Calu3 (cell line): ENCODE measurements at places on chromosomes 12 and 14. TPM values are rescaled to one million over a fixed set of nuclear protein-coding genes. Genes with fewer than 3 reads are reported as not detected.

GRCh38 chr12:32947206-32948067 is 50.9 kb upstream of the PKP2 start:
- no peak for DNase-seq

- no peak for DNase-seq
Observed at GRCh38 chr12:50803230-50803875, 39.4 kb upstream of the TMPRSS12 start.

- no peak for DNase-seq
Observed at GRCh38 chr12:24356240-24356804, 406.9 kb upstream of the SOX5 start.

Gene NOPCHAP1
- 22.4 and 24.3 TPM in 2 replicates for total RNA-seq

Gene CLEC2A
- not detected in 2 replicates for total RNA-seq

- no peak for DNase-seq
Observed at GRCh38 chr12:1644534-1645438, 15.8 kb downstream of the WNT5B start.

DNA sequence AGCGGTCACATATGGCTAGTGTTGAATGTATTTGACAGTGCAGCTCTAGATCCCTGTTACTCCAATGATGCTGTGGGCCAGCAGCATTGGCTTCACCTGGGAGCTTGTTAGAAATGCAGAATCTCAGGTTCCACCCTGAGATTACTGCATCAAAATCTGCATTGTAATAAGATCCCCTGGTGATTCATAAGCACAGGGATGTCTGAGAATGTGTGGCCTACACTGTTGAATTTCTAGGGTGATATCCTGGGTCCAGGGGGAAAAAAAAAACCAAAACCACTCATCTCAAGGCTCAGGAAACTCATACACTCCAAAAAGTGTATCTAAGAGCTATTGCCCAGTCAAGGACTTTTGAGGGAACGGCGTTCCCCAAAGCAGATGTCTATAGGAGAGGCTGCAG is 196.8 kb downstream of the PPM1H start:
- DNase-seq = no peak
